ENCODE measurements at places on chromosomes 1 and 21.

DNA sequence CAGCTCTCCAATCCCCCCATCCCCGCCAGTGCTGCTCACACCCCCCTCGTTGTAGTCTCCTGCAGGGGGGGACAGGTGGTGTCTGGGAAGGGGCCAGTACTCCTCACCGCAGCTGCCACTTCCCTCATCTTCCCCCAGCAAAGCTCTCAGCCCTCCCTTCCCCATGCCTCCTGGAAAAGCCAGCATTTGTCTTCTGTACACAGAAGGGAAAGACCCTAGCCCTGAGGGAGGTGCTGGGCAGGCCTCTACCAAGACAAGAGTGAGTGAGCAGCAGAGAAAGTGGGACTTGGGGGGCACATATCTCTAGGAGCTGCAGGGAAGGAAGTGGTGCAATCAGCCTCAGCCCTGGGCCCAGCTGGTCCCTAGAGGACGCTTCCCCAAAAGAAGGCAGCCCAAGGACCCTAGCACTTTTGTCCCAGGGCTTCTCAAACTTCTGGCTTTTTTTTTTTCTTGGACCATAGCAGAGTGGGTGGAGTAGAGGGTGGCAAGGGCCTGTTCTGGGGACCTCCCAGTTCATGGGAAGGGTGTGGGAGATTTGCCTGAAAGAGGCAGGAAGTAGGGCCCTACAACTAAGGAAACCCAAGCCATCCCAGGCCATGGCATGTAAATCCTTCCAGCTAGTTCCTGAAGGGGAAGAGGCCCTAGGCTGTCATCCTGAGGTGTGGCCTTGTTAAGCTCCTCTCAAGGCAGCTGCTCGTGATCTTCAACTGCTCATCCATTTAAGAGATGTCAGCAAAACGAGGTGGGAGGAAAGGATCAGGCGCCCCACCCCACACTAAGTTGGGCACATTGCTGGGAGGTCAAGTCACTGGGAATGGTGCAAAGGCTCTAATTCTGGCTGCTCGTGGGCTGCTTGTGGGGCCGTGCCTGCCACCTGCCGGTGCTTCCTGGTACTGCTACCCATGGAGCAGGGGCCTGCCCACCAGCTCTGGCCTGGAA is 12.6 kb downstream of the ZC3H12A start:
- DNase-seq = peak; percentile 55

GRCh38 chr1:27349784-27350662 is 8.2 kb downstream of the SYTL1 start:
- DNase-seq = peak; percentile 83

- DNase-seq = no peak
Observed at GRCh38 chr1:161676441-161676840, 13.5 kb downstream of the FCGR2B start.

DNA sequence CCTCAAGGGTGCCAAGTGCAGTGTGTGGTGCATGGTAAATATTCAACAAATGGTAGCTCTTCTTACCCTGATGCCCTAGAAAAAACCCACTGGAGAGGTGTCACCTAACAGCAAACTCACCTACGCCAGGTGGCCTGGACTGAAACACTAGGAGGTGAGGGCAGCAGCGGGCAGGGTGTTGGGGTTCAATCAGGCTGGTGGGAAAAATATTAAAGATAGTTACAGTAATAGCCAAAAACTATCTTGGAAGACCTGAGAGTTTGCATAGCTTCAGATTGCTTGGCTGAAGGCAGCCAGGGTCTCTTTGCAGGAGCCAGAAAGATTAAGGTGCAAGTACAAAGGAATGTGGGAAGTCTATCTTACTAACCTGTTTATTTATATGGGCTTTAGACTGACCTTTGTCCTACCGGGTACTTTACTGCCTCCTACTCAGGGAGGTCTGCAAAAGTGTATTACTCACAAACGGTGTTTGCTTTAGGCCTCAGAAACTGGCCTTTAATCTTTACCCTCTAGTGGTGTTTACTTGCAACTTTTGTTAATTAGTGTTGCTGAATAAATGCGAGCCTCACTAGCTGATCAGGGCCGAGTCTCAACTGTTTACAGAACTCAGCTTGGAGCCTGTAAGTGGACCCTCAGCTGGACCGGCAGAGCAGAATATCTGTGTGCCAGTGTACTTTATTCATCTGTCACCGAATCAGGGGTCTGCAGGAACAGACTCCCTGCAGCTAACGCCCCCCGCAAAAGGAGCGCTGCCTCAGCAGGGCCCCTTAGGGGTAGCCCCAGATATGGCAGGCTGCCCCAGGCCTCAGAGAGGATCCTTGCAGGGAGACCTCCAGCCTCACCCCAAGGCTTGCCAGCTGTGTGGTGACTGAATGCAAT is 63.9 kb downstream of the SYF2 start:
- DNase-seq = no peak

- DNase-seq = no peak
Observed at GRCh38 chr1:119347858-119348257, 20.7 kb upstream of the HAO2 start.

DNA sequence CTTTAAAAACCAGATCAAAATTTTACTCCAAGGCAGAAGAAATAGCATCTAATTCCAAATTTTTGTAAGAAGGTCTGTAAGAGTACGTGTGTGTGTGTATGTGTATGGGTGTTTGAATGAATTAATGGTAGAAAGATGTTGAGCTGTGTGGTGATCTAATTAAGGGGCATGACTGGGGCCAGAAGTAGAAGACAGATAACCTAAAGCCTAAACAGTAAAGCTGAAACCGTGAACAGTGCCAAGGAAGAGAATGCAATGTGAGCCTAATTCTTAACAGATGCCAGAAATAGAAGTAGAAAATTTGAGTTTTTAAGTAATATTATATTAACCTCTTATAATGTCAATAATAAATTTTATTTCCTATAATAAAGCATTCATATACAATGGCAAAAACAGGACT is 38.2 kb downstream of the BRINP3 start:
- no peak for DNase-seq

DNA sequence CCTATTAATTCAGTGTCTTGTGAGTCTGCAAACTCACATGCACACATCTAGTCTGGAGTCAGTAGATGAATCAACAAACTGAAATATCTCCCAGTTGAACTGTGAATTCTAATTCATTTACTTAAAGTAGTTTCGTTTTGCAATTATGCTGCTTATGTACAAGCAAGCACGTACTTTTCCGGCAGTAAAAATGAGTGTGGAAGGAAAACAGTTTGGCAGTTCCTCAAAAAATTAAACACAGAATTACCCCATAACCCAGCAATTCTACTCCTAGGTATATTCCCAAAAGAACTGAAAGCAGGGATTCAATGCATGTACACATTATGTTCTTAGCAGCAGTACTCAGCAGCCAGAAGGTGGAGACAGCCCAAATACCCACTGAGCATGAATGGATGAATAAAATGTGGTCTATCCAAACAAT is 49.3 kb downstream of the GNB1 start:
- DNase-seq = no peak

GRCh38 chr21:45845063-45845769 is 136.4 kb upstream of the COL6A1 start:
- DNase-seq = no peak

- DNase-seq = no peak
Observed at GRCh38 chr1:21823980-21824702, 12.1 kb downstream of the LDLRAD2 start.

GRCh38 chr1:205792961-205793673 is 17.8 kb upstream of the RAB29 start:
- DNase-seq = no peak

- DNase-seq = no peak
Observed at GRCh38 chr1:201460814-201461644, 8.0 kb downstream of the PHLDA3 start.

GRCh38 chr1:61531716-61532115 is 193.2 kb downstream of the TM2D1 start:
- DNase-seq = no peak

DNA sequence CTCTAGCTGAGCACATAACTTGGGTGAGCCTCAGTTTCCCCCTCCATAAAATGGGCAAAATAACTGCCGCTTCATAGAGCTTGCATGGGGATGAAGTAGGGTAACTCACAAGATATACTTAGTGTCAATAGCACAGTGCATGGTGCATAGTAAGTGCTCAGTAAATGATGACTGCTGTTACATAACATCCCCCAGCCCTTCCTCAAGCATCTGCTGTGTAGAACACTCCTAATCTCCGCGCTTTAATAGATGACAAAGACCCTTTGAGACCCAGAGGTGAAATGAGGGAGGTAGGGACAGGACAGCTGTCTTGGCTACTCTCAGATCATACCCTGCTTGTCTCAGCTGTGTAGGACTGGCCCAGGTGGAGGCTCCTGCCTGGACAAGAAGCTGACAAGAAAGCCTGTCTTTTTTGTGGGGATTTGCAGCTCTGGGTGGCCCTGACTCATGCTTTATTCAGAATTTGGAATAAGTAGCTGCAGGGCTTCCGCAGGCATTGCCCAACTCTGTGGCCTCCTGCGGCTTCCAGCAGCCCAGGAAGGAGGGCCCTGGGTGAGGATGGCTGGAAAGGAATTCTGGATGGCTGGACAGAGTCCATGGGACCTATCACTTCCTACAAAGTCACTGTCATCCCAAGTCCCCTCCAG is 20.7 kb upstream of the PADI4 start:
- no peak for DNase-seq

DNA sequence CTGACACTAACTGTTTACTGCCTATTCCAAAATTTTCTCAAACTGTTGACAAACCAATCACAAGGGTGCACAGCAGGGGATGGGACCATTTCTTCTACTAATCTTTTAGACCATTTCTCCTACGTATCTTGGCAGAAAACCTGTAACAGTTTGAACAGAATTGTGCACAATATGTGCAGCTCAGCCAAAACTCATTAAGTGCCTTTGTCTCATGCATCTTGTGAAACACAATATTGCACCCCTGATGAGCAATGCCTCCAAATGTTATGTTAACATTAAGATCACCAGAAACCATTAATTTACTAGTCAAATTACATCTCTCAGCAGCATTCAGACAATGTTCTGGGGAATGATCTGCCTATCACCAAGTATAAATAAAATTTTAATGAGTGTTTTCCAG is 247.5 kb downstream of the NRIP1 start:
- no peak for DNase-seq

DNA sequence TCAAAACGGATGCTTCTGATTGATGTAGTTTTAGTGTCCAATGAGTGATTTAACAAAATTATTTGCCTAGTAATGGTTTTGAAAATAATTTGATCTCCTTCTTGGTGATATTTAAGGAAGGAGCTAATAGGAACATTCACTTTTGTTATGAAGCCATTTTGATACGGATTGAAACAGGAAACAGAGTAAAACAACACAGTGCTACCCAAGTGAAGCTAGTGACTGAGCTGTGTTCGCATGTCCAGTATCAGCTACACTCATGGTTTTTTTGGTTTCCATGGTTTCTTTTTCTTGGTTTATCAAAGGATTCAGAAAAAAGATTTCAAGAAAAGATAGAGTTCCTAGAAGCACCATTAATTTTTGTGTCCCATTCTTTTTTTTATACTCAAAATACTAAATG is 40.1 kb upstream of the PLEKHO1 start:
- DNase-seq = no peak

DNA sequence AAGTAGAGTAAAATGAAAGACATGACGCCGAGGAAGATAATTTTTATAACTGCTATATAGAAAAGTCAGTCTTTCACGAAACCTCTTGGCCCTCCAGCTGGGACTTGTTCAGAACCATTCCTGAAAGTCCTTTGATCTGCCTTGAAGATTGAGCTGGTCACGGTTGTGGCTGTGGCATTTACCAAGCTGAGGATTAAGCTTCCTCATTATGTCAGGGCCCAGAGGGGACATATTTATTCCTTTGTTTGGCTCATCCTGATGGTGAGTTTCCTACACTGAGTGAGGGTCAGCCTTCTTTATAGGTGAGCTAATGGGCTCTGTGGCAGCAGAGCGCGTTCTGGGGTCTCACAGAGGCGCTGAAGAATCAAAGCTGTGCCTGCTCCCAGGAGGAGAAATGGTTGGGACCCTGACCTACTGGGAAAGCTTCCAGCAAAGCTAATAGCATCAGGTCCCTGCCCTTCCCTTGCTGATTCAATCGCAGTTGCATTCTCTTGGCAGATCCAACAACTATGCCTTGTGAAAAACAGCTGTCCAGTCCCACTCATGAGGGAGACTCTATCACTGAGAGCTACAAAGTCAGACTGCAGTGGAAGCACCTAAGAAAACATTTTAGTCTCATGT is 43.2 kb upstream of the PBX1 start:
- DNase-seq = no peak

GRCh38 chr1:13782634-13783360 is 82.8 kb downstream of the PRDM2 start:
- no peak for DNase-seq

DNA sequence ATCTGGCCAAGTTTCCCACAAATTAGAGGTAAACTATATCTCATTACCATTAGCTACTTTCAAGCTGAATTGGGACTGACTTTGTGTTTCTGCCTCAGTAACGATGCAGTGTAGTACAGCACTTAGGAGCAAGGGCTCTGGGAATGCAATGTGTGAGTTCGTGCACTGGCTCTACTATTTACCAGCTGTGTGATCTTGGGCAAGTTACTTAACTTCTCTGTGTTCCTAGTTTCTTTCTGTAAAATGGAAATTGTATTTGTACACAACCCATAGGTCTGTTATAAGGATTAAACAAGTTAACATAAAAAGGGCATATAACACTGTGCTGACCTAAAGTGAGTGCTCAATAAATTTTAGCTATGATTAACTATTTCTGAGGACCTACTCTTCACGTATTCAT is 65.0 kb upstream of the CSF1 start:
- no peak for DNase-seq

DNA sequence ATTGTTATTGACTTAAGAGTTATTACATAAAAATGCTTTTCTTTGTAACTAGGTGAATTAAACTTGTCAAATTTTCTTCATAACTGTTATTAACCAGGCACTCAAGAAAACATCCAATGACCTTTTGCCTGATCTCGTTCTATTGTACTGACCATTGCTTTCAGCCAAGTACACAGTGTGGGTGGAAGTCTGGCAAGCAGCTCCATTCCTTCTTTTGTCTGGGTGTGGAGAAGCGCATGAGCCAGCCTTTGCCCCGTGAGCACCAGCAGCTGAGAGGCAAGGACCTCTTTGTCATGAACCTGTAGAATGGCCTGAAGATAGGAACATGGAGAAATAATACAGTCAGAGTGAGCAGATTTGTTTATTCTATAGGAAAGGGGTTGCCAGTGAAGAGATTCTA is 57.5 kb downstream of the IARS2 start:
- no peak for DNase-seq

DNA sequence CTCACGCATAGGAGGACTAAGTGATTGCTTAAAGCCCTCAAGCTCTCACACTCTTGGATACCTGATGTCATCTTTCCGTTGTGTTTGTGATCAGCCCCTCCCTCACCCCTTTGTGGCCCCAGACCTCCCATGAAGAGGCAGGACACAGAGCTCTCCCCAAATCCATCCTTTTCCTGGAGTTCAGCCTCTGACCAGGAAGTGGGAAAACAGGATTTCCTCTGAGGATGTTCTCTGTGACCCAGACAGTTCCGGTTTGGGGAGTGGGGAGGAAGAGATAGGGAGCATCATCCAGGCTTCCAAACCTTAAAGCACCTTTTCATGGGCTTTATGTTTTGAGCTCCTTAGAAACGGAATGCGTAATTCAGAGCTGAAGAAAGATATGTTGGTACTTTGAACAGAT is 11.9 kb upstream of the TAL1 start:
- no peak for DNase-seq

DNA sequence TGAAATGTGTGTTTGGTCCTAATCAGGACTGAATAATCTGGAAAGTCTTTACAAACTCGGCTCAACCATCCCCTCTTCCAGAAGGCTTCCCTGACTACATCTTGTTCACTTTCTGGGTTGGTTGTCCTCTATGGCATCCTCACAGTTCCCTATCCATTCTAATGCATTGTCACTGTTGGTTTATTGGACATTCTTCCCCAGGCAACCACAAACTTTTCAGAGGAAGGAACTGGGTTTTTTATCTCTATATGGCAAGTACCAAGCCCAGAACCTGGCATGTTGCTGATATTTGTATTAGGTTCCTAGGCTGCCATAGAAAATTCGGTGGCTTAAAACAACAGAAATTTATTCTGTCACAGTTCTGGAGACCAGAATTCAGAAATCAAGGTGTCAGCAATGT is 363.5 kb upstream of the ST6GALNAC5 start:
- DNase-seq = no peak
